Astrocyte (in vitro differentiated cells and primary cell): ENCODE measurements at places on chromosomes 6 and 20. TPM values are rescaled to one million over a fixed set of nuclear protein-coding genes. Genes with fewer than 3 reads are reported as not detected.
A peak's percentile ranks its signal among the peaks of the same experiment; 100 is the strongest.

The TSBP1 gene
- not detected in 2 replicates for total RNA-seq

The SNPH gene
- 7.8 and 7.9 TPM in 2 replicates for total RNA-seq

The PPP1R18 gene
- 145 and 156 TPM in 2 replicates for total RNA-seq

The RWDD2A gene
- 4.7 and 4.9 TPM in 2 replicates for total RNA-seq

The ZBTB46 gene
- total RNA-seq: 12.9 and 13.9 TPM in 2 replicates

The KDM1B gene
- 16.5 and 19.0 TPM in 2 replicates for total RNA-seq

The MRPS10 gene
- total RNA-seq: 32.1 and 32.5 TPM in 2 replicates

The LAMA4 gene
- 2.0 and 5.0 TPM in 2 replicates for total RNA-seq

The SYCP2 gene
- 0.27 and 0.72 TPM in 2 replicates for total RNA-seq

The TXLNB gene
- 0.57 and 0.58 TPM in 2 replicates for total RNA-seq

The SLC22A1 gene
- total RNA-seq: 2.1 and 3.2 TPM in 2 replicates

The DDAH2 gene
- 62.5 and 72.4 TPM in 2 replicates for total RNA-seq

DNA sequence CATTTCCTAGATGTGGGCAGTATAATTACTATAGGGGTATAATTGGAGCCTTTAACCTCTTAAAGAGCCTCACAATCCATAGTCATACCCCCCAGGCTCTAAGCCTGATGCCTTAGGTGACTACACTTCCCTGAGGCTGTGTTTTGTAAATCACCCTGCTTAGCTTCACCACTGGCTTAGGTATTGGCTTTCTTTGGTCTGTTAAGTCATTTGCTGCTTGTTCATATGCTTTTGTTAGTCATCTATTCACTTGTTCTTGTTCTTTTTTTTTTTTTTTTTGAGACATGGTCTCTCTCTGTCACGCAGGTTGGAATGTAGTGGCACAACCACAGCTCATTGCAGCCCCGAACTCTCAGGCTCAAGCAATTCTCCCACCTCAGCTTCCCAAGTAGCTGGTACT, 26.7 kb downstream of the KAT14 start:
- H3K4me3 ChIP-seq: no peak overlapping the region
- no peaks in the 10 kb centered on the region for H3K27me3 ChIP-seq
- peak; percentile 33 for DNase-seq
- peaks cover 6% of the 10 kb centered on the region for H3K4me1 ChIP-seq
- peaks cover 2% of the 10 kb centered on the region for H3K36me3 ChIP-seq
- H3K27ac ChIP-seq: peak overlapping the region; percentile 23

GRCh38 chr20:53735536-53736050, 142.0 kb upstream of the ZNF217 start:
- H3K4me3 ChIP-seq: peak overlapping the region; percentile 16
- H3K27me3 ChIP-seq: no peaks in the 10 kb centered on the region
- peak; percentile 98 for DNase-seq
- H3K4me1 ChIP-seq: peaks cover 58% of the 10 kb centered on the region

- no peaks in the 10 kb centered on the region for H3K36me3 ChIP-seq
- no peaks in the 10 kb centered on the region for H3K4me1 ChIP-seq
- H3K27ac ChIP-seq: no peak overlapping the region
- no peaks in the 10 kb centered on the region for H3K27me3 ChIP-seq
Observed at GRCh38 chr6:164763788-164764187, 545.6 kb downstream of the C6orf118 start.

DNA sequence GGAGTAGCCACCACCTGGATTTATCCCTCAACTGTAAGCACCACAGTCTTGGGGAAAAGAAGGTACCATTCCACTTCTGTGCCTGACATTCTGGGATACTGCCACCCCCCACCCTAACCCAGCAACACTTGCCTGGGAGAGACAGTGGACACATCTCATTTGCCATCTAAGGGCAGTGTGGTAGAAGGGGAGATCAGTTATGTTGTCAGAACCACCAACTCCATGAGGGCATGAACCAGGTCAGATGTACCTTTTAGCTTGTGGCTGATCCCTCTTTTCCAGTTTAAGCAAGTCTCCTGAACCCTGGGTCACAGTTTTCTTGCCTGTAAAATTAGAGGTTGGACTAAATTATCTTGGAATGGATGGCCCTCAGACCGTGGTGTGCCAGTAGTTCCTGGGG, 165.5 kb downstream of the SCP2D1 start:
- H3K36me3 ChIP-seq: no peaks in the 10 kb centered on the region
- H3K4me3 ChIP-seq: no peak overlapping the region
- H3K27ac ChIP-seq: no peak overlapping the region
- DNase-seq: no peak
- no peaks in the 10 kb centered on the region for H3K4me1 ChIP-seq

- H3K27ac ChIP-seq: peak overlapping the region; percentile 57
- H3K36me3 ChIP-seq: no peaks in the 10 kb centered on the region
- peaks cover 45% of the 10 kb centered on the region for H3K4me1 ChIP-seq
- no peak for DNase-seq
- peak overlapping the region; percentile 72 for H3K4me3 ChIP-seq
- H3K27me3 ChIP-seq: no peaks in the 10 kb centered on the region
Observed at GRCh38 chr20:328027-328974, 2.9 kb downstream of the SOX12 start.

DNA sequence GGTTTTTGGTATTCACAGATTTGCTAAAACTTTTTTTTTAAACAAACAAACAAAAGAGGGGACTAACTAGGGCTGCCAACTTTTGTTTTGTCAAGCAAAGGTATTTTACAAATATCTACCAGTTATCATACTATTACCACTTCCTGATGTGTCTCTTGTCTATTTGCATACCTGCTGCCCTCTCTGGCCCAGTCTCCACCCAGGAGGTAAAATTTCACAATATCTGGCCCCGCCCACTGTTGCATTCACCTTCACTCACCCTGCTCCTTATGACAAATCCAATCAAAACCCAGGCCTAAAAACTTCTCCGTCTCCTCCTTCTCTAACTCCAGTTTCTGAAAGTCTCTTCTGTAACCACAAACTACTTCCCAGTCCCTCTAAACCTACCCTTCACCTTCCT, 82.2 kb downstream of the TRERF1 start:
- H3K4me3 ChIP-seq: no peak overlapping the region
- no peak for DNase-seq
- peaks cover 13% of the 10 kb centered on the region for H3K4me1 ChIP-seq
- no peak overlapping the region for H3K27ac ChIP-seq

GRCh38 chr6:41159415-41160082, 3.4 kb downstream of the TREM2 start:
- DNase-seq: no peak
- H3K4me1 ChIP-seq: no peaks in the 10 kb centered on the region
- H3K4me3 ChIP-seq: no peak overlapping the region
- no peaks in the 10 kb centered on the region for H3K36me3 ChIP-seq
- H3K27me3 ChIP-seq: no peaks in the 10 kb centered on the region
- H3K27ac ChIP-seq: no peak overlapping the region

DNA sequence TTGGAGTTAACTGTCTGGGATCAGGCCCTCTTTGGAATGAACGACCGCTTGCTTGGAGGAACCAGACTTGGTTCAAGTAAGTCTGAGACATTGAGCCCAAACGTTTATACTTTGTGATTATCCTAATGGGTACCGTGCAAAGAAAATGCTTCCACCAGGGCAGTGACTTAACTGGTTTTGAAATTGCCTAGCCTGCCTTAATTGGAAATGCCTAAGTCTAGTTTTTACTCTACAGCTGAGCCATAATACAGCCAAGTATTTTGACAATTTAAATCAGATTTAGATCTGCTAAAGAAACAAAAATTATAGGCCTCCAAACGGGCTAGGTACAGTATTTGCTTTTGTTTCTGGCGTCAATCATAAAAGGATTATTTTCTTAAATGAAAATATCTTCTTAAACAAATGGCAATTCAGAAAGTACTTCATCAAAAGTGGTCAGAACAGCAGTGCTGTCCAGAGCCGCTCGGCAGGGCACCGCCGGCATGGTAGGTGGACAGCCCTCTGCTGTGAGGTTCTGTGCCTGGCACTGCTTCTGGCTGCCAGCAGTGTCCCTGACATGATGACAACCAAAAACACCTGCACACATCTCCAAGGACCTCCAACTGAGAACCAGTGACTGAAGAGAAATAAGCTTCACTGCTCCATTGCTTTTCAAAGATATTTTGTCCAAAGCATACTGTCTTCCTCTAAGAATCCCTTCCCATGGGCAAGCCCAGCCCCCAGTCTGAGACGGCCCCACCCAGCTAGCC, 55.6 kb downstream of the EZR start:
- H3K36me3 ChIP-seq: peaks cover 33% of the 10 kb centered on the region
- H3K27me3 ChIP-seq: no peaks in the 10 kb centered on the region
- no peaks in the 10 kb centered on the region for H3K4me1 ChIP-seq
- no peak overlapping the region for H3K27ac ChIP-seq

DNA sequence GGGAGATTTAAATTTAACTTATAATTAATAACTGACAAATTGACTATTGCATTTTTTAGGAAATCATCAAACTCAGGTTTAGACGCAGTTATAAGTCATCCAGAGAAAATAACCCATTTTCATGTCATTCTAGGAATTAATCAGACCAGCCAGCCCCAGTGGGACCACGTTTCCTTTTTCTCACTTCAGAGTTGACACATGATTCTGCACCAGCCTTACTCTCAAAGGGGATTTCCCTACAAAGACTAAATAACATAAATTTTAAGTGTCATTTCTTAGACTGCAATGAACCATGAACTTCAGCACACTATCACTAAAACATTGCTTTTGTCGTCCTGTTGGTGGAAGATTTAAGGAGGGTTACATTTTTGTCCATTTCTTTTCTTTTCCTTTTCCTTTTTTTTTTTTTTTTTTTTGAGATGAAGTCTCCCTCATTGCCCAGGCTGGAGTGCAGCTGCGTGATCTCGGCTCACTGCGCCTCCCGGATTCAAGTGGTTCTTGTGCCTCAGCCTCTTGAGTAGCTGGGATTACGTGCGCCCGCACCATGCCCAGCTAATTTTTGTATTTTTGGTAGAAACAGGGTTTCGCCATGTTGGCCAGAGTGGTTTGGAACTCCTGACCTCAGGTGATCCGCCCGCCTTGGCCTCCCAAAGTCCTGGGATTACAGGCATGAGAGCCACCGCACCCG, 3.6 kb downstream of the IPCEF1 start:
- no peak for DNase-seq
- no peak overlapping the region for H3K27ac ChIP-seq
- H3K4me3 ChIP-seq: no peak overlapping the region
- H3K27me3 ChIP-seq: no peaks in the 10 kb centered on the region

DNA sequence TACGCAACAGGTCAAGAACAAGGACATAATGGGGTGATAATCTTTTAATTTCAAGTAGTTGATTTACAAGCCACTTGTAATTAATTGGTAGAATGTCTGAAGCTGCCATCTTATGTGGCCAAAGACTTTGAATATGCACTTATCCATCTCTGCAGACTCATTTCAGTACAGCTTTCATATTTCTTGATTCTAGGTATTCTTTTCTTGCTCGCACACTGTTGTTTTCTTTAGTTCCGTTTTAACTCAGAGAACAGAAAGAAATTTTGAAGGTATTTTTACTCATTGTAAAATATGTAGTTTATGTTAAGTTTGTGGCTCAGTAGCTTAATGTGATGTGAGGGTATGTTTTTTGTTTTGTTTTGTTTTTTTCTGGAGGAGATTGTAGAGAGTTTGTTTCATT, 73.9 kb downstream of the UBR2 start:
- no peaks in the 10 kb centered on the region for H3K27me3 ChIP-seq
- H3K36me3 ChIP-seq: peaks cover 18% of the 10 kb centered on the region
- H3K4me1 ChIP-seq: no peaks in the 10 kb centered on the region
- DNase-seq: no peak

- H3K4me1 ChIP-seq: peaks cover 34% of the 10 kb centered on the region
- no peak overlapping the region for H3K4me3 ChIP-seq
- no peak for DNase-seq
- H3K27ac ChIP-seq: no peak overlapping the region
- H3K27me3 ChIP-seq: no peaks in the 10 kb centered on the region
Observed at GRCh38 chr6:111724039-111724438, 118.4 kb upstream of the TRAF3IP2 start.

DNA sequence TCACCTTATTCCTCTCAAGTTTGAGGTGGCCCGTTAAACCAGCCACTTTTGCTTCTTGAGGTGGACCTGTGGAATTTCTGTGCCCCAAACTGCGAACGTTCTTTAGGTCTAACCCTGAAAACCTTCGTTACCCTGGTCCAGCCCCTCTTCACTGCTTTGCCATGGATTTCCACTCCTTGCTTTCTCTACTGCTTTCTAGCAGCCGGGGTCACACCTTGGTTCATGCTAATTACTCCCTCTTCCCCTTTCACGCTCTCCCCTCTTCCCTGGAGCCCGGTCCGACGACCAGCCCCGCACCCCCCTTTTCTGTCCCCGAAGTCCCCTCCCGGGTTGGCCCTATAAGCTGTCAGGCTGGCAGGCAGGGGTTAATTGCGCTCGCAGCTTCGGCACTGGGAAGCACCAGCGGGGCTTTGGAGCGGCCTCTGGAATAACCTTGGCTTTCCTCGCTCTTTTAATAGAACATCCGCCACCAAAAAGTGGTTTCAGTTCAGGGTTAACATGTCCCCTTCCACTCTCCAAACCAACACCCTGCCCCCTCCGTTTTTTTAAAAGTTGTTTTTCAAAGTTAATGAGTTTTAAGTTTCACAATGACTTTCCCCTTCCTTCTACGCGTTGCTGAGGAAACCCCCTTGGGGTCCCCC, 1.4 kb upstream of the HIVEP1 start:
- H3K4me1 ChIP-seq: peaks cover 21% of the 10 kb centered on the region
- no peaks in the 10 kb centered on the region for H3K36me3 ChIP-seq
- H3K4me3 ChIP-seq: peak overlapping the region; percentile 77
- peak overlapping the region; percentile 97 for H3K27ac ChIP-seq

DNA sequence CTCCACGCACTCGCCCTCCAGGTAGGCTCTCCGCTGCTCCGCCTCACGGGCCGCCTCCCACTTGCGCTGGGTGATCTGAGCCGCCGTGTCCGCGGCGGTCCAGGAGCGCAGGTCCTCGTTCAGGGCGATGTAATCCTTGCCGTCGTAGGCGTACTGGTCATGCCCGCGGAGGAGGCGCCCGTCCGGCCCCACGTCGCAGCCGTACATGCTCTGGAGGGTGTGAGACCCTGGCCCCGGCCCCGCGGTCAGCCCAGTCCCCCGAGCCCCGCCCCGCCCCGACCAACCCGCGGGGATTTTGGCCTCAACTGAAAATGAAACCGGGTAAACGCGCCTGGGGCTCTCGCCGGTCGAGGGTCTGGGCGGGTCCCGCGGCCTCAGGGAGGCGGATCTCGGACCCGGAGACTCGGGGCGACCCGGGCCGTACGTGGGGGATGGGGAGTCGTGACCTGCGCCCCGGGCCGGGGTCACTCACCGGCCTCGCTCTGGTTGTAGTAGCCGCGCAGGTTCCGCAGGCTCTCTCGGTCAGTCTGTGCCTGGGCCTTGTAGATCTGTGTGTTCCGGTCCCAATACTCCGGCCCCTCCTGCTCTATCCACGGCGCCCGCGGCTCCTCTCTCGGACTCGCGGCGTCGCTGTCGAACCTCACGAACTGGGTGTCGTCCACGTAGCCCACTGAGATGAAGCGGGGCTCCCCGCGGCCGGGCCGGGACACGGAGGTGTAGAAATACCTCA, 598 bp downstream of the HLA-B start:
- no peak for DNase-seq
- H3K36me3 ChIP-seq: no peaks in the 10 kb centered on the region
- H3K27me3 ChIP-seq: peaks cover 22% of the 10 kb centered on the region

- H3K27me3 ChIP-seq: peaks cover 41% of the 10 kb centered on the region
- no peak overlapping the region for H3K4me3 ChIP-seq
- DNase-seq: no peak
- H3K27ac ChIP-seq: no peak overlapping the region
- H3K36me3 ChIP-seq: no peaks in the 10 kb centered on the region
Observed at GRCh38 chr6:412146-412886, 20.8 kb downstream of the IRF4 start.

GRCh38 chr6:51959744-51960383, 127.5 kb downstream of the PKHD1 start:
- no peaks in the 10 kb centered on the region for H3K36me3 ChIP-seq
- no peak overlapping the region for H3K27ac ChIP-seq
- H3K4me1 ChIP-seq: no peaks in the 10 kb centered on the region
- no peak overlapping the region for H3K4me3 ChIP-seq
- peak; percentile 38 for DNase-seq

- DNase-seq: peak; percentile 29
- no peaks in the 10 kb centered on the region for H3K4me1 ChIP-seq
- H3K27ac ChIP-seq: no peak overlapping the region
- H3K36me3 ChIP-seq: no peaks in the 10 kb centered on the region
Observed at GRCh38 chr6:15987569-15987968, 141.3 kb upstream of the MYLIP start.
